NCI-H1092 treated with DMSO at 0.1 percent for 48 hours (cell line): ENCODE measurements at places on chromosomes 2 and 18.

DNA sequence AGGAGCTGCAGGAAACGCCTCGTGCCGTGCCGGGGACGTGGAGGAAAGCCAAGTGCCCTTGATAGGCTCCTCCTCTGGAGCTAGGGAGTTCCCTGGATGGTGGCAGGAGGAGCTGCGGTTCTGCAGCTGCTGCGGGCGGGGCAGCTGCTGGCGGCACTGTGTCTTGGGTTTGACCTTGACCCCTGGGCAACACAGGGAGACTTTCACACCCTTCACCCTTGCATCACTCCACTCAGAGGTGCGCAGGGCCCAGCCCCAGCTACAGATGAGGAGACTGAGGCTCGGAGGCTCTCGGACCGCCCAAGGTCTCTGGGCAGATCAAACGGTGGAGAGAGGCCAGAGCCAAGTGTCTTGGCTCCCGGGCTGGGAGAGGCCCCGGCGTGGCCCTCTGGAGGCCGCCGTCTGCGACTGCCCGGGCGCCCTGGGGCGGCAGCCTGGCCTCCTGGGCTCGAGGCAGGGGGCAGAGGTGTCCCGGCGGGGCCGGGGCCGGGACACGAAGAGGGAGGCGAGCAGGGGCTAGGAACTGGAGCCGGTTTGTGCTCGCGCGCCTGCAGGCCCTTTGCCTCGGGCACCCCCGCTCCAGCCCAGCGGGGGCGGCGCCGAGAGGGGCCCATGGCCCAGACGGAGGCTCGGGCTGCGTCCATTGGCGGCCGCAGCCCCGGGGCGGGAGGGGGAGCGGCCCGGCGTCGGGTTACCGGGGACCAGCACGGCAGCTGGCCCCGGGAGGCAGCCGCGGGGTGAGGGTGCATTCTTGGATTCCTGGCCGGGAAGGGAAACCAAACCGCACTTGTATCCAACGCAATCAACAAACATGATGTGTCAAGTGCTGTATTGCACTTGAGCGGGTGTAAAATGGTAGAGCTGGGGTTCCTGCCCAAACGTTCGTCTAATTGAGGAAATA is 129.6 kb upstream of the SLC1A4 start:
- peak; percentile 10 for DNase-seq

- DNase-seq: peak; percentile 47
Measured at GRCh38 chr2:153145470-153145978, 333.0 kb downstream of the RPRM start.

DNA sequence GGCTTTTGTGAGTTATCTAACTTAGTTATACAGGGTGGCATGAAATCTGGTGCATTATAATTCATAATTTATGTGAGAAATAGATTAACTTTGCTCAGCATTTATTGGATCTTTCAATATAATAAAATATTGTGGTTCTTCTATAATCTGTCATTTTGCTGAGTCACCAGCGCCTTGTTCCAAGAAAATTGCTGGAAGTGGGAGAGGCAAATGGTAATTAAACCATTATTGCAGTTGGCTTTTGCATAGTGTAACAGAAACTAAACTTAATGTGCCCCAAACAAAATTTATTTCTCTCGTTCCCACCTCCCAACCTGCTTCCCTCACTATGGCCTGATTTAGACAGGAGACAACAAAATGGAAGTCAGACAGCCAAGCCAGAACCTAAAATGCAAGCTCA is 146.3 kb downstream of the GALR1 start:
- DNase-seq: no peak

DNA sequence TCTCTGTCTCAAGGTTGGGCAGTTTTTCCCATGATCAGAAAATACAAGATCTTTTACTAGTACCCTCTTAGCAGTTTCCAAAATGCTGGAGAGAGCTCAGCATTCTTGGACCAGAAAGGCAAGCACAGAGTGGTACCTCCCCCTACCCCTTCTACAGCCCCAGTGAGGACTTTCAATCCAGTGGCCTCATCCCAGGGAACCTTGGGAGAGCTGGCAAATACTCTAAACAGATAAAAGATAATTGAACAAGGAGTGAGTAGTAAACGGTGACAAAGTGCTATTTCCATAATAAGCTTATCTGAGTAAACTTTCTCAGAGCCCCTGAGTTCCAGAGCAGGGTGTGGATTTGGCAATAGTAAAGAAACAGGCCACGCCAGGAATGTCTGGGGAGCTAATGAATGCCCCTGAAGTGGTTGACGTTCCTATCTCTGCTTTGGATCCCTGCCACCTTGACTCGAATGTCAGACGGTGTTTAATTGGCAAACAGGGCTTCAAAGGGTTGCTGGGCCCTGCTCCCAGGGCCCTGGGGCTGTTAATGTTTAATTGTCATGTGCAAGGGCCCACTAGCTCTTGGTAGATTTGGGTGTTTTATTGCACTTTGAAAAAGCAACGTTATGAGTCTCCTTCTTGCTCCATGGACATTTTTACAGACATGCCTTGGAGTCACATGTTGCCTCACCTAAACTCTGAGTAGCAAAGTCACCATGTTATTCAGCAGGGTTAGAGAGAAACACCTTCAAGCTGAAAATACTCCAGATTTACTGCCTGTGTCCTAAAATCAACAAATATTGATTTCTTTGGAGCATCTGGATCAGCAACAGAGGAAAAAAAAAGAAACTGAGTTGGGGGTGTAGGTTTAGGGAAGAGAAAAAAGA is 239.9 kb downstream of the CYRIA start:
- DNase-seq: peak; percentile 0

DNA sequence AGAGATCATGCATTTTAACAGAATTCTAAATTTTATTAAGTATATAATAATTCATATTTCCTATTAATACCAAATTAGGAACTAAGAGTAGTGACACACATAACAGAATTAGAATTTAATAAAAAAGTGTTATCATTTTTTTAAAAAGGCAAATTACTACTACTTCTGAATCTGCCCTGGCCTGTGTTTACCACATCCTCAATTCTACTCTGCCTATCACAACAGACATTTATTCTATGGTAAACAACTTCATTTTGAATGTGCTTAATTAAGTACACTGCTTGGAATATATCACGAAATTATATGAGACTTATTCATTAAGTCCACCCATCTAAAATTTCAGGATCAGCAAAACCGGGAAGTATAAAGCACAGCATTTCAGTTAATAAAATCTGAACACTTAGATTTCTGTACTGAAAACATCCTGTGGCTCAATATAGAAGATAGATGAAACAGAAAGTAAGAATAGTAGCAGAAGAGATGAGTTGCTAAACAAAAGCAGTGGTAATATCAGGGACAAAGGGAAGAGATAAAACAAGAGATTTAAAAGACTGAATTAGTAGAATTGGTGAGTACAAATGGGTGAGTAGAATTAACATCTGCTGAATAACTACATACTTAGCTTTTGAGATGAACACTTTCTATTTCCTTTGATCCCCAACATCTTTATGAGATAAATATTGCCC is 3.7 kb downstream of the SMC6 start:
- no peak for DNase-seq

GRCh38 chr2:190530248-190530900 is 4.1 kb downstream of the NEMP2 start:
- DNase-seq: no peak

- DNase-seq: no peak
Measured at GRCh38 chr2:240595381-240596079, 9.0 kb downstream of the CAPN10 start.

DNA sequence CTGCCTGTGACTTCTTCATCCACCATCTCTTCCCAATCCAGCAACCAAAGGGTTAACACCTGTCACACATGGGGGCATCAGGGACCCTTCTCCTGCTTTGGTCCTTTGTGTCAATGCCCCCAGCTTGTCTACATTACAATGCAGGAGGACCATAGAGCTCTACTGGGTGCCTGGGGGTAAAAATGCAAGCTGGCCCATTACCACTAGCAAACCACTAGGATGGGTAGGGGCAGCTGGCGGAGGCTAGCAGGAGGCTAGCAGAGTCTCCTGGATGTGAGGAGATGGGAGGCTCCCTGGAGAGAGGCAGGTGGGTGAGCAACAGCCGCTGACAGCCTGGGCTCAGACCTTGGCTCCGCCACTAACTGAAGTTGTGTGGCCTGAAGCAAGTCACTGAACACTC is 153.4 kb upstream of the SKOR2 start:
- DNase-seq: no peak
